ENCODE measurements at places on chromosomes 3 and 15.
A peak's percentile ranks its signal among the peaks of the same experiment; 100 is the strongest.

- DNase-seq: no peak
These were observed 1.8 kb downstream of the RBMS3 start for GRCh38 chr3:29282427-29283230.

DNA sequence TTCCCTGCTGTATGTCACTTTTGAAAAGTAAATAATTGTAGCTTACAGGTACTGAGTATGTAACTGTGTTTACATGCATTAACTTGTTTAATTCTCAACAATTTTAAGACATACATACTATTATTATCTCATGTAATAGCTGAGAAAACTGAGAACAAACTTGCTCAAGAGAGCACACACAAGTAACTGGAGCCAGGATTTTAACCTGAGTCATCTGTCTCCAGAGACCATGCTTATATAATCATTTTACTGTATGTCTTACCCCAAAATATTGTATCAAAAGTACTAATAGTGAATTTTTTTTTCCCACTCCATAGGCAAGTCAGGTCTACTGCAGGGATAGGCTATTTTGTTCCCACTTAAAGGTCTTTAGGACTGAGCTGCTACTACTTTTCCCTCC lies 95.4 kb downstream of the FEZF2 start:
- no peak for DNase-seq

GRCh38 chr3:53969086-53969485 lies 77.4 kb upstream of the SELENOK start:
- DNase-seq: no peak

- no peak for DNase-seq
These were observed 74.9 kb downstream of the SMAD3 start for GRCh38 chr15:67140078-67140833.

GRCh38 chr15:56199038-56199437 lies 44.6 kb downstream of the RFX7 start:
- no peak for DNase-seq

- no peak for DNase-seq
These were observed 290.3 kb downstream of the ZBTB20 start for GRCh38 chr3:114856835-114857234.

GRCh38 chr15:33152502-33153109 lies 41.9 kb downstream of the FMN1 start:
- DNase-seq: no peak

- no peak for DNase-seq
These were observed 6.7 kb downstream of the PCYT1A start for GRCh38 chr3:196280689-196281440.

- DNase-seq: no peak
These were observed 9.2 kb upstream of the RFC4 start for GRCh38 chr3:186815435-186815834.

DNA sequence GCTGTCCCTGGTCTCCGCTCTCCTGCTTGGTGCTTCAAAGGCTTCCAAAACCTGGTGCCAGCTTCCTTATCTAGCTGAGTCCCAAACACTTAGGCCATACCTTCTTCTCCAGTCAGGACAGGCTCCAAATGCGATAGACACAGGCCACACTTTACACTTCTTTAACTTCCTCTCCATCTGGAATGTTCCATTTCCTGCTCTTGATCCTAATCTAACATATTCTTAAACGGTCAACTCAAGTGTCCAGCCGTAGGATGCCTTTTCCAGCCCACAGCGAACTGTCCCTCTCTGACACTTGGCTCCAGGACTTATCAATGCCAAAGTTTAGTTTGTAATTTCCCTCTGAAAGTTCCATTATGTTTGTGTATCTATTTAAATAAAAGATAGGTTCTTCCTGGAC lies 19.2 kb upstream of the PLA2G4F start:
- no peak for DNase-seq

- DNase-seq: no peak
These were observed 277.3 kb upstream of the NR2F2 start for GRCh38 chr15:96053031-96053780.

DNA sequence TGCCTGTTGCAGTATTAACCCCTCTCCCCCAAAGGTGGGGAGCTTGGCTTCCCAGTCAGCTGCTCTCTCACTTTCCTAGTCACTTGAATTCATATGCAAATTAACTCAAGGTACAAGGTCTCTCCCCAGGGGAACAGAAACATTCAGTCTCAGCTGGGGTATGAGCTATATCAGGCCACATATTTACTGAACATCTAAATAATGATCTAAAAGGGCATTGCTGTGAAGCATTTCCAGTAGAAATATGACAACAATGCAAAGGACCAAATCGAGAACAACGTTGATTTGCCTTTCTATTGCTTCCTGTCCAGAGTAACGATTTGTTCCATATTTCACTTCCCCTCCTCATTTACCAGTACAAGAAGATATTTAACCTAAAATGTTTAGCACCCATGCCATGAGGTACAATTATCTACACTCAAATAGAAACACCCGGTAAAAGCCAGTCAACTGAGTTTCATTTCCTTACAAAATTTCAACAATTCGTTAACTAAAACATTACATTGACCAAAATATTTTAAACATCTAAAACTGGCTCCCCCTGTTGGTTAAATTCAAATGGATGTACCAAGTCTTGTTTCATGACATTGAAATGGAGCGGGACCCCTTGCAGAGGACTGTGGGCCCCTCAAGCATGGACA lies 36.5 kb upstream of the KLHL6 start:
- DNase-seq: no peak

- no peak for DNase-seq
These were observed 452.1 kb upstream of the RASGRP1 start for GRCh38 chr15:39016706-39017105.

DNA sequence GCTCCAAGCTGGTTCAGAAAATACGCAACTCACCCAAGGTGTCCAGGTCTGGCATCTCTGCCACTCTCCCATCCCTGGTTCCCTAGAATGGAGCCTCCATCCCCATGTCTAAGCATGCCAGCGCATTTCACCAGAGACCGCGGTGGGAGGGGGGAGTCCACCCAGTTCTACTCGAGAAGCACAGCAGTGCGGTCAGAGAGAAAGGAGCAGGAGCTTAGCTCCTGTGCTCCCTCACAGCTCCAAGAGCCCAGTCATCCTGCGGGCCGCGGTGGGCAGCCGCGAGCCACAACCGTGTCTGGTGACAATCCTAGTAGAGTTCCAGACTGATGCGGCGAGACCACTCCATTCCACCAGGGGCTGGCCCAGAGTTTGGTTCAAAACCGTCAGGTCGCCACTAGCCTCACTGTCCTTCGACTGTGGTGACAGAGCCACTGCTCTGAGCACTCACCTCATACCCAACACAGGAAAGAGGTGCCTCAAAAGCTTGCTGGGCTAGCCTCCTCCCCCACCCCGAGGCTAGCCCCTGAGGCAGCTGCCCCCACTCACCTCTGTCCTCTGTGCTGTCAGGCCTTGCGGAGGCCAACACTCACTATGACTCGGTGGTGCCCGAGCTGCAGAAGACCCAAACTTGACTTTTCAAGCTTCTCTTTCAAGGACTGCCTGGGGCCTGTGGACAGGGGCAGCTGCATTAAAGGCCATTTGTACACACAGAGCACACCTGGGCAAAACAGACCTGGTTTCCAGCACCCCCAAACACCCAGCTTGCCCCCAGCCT lies 185.4 kb downstream of the XXYLT1 start:
- DNase-seq: no peak

DNA sequence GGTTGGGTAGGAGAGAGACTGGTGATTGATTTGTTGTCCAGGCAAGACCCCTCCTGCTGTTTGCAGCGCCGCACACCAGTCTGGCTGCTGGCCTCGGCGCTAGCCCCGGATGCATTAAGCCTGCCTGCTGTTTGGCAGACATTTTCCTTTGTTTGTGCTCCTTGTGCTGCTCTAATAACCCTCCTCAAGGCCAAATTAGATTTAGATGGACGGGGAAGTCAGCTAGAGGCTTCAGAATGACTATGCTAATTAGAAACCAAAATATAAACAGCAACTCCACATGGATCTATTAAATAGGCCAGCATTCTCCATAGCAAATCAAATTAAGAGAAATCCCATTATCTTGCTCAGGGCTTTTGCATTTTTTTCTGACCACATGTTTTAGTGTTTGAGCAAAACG lies 445.2 kb downstream of the SQOR start:
- DNase-seq: no peak

- no peak for DNase-seq
These were observed at the start of gene ZIC1 for GRCh38 chr3:147409143-147410115. Gene ZIC1, plus strand, starts transcription at chr3:147409365. Its CDS starts 748 bp downstream, at chr3:147410113.

DNA sequence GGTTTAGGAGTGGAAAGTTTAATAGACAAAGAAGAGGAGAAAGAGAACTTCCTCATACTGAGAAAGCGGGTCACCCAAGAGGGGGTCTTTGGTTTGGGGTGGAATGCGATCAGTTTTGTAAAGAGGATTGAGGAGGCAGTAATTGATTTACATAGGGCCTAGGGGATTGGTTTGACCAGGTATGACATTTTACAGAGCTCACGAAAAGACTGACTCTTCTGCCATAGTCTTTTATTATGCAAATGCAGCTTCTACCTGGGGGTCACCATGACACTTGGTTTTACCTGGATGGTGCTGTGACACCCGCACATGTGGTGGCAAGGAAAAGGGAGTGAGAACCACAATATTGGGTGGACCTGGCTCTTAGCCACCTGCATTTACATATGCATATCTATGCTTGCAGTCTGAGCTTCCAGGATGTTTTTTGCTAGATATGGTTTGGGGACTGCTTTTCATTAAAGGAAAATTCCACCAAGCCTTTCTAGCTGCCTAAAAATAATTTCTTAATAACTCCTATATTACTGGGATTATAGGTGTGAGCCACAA lies 6.9 kb upstream of the NME9 start:
- no peak for DNase-seq

GRCh38 chr3:19348941-19349564 lies 200.7 kb downstream of the KCNH8 start:
- DNase-seq: no peak

GRCh38 chr3:184540777-184541681 lies 20.6 kb upstream of the EPHB3 start:
- peak; percentile 70 for DNase-seq

- no peak for DNase-seq
These were observed 1238.9 kb upstream of the ALCAM start for GRCh38 chr3:104127830-104128229.

DNA sequence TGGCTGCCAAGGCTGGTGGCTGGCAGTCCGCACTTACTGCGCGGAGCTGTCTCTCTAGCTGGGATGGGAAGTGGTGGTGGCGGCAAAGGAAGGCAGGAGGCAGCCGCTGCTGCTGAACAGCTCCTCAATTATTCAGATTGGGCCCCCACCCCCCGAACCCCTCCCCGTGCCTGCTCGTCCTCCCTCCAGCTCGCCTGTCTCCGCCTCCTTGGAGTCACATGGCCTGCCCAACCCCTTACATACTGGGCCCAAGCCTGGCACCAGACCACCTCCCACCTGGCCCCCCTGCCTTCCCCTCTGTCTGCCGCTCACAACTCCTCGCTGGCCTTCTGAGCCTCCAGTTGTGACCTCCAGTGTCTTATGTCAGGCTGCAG lies at the start of gene SLC7A14:
Gene SLC7A14, minus strand, starts transcription at position 139 of the 374 bp plus-strand sequence. CDS start 59,139 bp downstream, outside the sequence.
- no peak for DNase-seq

- DNase-seq: no peak
These were observed 46.0 kb downstream of the GALK2 start for GRCh38 chr15:49215768-49216739.

DNA sequence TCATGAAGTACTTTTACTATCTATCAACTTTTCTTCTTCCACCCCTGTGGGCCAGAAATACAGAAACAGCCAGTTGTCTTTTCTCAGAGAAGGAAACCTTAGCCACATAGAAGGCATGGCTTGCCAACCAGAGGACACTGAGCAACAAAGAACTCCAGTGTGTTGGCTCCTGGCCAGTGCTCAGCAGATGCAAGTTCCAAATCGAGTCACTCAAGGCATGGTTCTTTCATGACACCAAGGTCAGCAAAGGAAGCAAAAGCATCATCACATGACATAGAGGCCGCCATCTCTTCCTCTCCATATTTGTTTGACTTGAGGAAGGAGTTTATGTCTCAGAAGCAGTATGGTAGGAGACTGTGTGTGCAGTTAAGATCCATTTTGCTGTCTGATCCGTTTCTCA lies 92.2 kb downstream of the MYLK start:
- no peak for DNase-seq

- DNase-seq: no peak
These were observed 22.7 kb upstream of the IGF2BP2 start for GRCh38 chr3:185847506-185847905.

GRCh38 chr3:30615615-30616346 lies 9.4 kb downstream of the TGFBR2 start:
- DNase-seq: no peak

DNA sequence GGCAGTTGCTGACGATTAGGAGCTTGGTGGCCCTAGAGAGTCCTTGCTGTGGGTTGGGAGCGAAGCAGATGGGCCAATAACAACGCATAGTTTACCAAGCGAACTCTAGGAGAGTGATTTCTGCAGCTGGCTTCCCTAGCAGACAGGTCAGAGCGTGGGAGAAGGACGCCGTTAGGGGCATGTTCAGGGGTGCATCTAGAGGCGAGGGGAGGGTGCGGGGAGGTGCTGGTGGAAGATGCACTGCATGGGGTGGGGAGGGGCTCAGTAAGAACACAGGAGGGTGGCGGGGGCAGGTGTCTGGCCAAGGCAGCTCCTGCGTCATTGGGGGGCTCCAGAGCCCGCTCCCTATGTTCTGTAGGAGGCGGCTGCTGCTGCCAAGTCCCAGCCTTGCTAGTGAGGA lies 8.9 kb downstream of the APBA2 start:
- no peak for DNase-seq

- no peak for DNase-seq
These were observed 336.9 kb downstream of the SLC9A9 start for GRCh38 chr3:143511174-143511879.

DNA sequence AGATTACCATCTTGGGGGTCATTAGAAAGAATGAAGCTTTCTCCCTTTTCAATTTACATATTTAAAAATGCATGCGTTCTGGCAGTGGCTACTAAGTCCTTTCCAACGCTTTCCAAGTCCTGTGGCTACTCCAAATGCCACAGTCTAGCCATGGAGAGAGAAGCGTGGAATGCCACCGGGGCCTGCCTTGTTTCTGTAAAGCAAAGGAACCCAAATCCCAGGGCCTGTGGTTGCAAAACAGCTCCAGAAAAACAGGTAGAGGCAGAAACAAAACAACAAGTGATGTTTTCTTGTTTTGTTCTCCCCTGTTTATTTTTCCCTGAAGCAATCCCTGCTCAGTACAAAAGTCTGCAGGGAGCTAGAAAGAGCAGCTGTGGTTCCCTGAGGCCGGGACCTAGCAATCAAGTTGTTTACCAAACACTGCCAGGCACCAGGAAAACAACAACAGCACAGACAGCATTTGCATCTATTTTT lies 85.5 kb downstream of the FOXP1 start:
- no peak for DNase-seq

GRCh38 chr3:80677796-80678195 lies 910.0 kb upstream of the ROBO1 start:
- no peak for DNase-seq

DNA sequence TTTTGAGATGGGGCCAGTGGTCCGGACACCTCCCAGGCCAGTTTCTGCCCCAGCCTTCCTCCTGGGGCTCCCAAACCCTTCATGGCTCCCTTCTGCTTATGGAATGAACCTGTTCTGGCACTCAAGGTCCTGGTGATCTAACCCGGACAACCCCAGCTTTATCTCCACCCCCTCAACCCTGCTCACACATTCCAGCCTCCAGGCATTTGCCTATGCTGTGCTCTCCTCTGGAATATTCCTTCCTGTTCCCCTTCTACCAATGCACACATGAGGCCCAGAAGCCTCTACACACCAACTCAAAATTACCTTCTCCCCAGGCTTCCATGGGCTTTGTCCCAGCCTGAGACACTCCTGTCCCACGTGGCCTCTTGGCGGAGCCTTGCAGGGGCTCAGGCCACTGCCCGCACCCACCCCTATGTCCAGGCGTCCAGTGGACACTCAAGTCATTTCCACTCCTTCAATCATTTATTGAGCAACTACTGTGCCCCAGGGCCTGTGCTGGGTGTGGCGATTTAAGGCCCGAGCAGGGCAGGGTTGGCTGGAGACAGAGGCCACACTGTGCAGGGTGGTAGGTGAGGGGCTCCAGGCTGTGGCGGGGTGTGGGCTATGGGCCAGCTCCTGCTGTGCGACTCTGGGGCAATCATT lies 18.8 kb downstream of the PLXND1 start:
- DNase-seq: no peak
